ENCODE measurements at places on chromosomes 16 and 17.

DNA sequence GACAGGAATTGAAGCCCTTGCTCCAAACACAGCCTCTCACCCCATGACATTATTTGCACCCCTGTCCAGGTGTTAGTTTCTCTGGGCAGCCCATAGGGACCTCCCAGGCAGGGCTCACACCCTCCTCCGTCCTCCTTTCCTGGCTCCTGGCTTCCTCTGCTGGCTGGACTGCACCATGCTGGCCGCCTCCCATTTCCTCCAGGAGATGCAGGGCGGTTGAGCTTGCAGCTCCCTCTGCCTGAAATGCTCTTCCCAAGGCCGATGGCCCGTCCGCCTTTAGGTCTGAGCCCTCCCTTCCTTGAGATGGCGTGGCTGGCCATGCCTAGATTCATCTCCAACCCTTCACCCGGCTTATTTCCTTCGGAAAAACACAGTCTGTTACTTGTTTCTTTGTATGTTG, 334.8 kb downstream of the SNX29 start:
- DNase-seq: no peak

- DNase-seq: peak; percentile 82
These were observed 50.0 kb upstream of the STH start for GRCh38 chr17:45948881-45949624.

- no peak for DNase-seq
These were observed 561 bp upstream of the HERPUD1 start for GRCh38 chr16:56931271-56931891.

- DNase-seq: no peak
These were observed 26.8 kb upstream of the PRKCA start for GRCh38 chr17:66275651-66276050.

- DNase-seq: no peak
These were observed 21.4 kb downstream of the NTAN1 start for GRCh38 chr16:15034266-15035162.

- peak; percentile 54 for DNase-seq
These were observed 831 bp downstream of the RPL13 start for GRCh38 chr16:89561142-89561883.

DNA sequence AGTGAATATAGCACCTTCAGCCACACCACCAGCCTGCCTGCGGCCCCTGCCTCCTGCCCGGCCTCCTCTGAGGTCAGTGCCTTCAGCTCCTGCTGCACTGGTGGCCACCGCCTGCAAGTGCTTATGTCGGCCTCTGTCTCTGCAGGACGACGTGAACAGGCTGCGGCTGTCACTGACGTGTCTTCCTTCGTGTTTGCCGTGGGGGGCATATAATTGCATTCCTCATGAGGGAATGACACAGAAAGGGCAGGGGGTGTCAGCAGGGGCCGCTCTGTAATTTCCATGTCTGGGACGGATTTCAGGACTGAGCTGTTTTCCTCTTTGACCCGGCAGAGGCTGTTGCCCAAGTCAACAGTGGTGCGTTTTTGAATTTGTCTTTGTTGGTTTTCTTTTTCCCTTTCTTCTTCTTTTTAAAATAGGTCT, 28.5 kb downstream of the CMIP start:
- no peak for DNase-seq

DNA sequence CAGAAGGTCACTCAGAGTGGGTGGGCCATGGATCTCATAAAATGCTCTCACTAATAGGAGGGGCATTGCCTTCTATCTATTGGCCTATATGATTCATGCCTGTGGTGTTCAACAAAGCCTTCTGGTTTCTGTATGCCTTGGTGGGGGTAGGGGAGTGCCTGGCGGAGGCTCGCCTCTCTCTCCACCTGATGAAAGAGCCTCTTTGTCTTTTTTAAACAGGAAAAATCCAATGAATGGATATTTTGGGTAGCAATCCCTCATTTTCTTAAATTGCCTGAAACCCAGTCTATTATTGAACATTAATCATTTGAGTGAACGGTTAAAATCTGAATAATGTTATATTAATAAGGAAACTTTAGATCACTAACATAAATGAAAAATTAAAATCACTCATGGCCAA, 90.6 kb downstream of the TOX3 start:
- DNase-seq: no peak

DNA sequence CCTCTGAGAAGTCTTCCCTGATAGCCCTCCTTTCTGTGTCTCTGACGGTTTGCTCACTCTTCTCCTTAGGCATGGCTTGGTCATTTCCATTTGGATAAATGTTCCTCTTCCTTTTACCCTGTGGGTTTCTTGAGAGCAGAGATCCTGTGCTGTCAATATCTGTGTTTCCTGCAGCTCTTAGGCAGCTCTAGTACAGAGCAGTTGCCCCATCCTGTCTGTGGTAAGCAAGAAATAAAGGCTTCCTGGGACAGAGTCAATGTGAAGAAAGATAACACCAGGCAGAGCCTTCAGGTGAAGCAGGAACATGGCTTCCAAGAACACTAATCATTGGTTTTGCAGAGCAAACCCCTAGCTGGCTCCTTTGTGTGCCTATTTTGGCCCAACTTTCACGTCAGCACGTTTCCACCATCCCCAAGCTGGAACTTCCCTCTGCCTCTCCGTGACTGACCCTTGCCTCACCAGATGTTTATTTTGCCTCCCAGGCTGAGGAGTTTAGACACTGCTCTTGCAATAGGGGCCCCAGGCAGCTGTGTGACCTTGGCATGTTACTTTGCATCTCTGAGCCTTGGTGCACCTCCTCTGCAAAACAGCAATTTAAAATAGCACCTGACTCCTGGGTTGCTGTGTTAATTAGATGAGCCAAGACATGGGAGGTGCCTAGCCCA, 49.6 kb upstream of the SIAH1 start:
- no peak for DNase-seq

DNA sequence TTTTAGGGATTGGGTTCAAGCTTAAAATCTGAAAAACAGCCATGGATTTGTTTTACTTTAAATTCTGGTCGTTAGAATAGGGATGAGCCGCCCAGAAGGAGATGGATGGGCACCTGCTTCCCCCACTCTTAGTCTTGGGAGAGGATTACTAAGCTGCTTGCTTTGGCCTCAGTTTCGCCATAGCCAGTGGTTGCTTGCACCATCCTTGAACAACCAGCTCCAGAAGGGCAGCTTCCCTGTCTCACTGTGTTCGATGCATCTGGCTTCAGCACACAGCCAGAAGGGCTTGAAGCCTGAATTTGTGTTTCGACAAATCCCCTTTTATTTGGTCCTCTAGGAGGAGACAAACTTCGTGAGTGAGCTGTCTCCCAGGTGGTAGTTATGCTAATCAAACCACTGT, 7.1 kb downstream of the CYB5D2 start:
- no peak for DNase-seq

Data from OCI-M1 (cell line).